ENCODE measurements at places on chromosomes 3 and 15.
A peak's percentile ranks its signal among the peaks of the same experiment; 100 is the strongest.

GRCh38 chr3:41158947-41159346, 40.4 kb upstream of the CTNNB1 start:
- no peak for DNase-seq

GRCh38 chr3:117526470-117527079, 817.0 kb downstream of the TUSC7 start:
- DNase-seq, result no peak

- DNase-seq, result no peak
Measured at GRCh38 chr3:157475921-157476414, 27.2 kb downstream of the VEPH1 start.

DNA sequence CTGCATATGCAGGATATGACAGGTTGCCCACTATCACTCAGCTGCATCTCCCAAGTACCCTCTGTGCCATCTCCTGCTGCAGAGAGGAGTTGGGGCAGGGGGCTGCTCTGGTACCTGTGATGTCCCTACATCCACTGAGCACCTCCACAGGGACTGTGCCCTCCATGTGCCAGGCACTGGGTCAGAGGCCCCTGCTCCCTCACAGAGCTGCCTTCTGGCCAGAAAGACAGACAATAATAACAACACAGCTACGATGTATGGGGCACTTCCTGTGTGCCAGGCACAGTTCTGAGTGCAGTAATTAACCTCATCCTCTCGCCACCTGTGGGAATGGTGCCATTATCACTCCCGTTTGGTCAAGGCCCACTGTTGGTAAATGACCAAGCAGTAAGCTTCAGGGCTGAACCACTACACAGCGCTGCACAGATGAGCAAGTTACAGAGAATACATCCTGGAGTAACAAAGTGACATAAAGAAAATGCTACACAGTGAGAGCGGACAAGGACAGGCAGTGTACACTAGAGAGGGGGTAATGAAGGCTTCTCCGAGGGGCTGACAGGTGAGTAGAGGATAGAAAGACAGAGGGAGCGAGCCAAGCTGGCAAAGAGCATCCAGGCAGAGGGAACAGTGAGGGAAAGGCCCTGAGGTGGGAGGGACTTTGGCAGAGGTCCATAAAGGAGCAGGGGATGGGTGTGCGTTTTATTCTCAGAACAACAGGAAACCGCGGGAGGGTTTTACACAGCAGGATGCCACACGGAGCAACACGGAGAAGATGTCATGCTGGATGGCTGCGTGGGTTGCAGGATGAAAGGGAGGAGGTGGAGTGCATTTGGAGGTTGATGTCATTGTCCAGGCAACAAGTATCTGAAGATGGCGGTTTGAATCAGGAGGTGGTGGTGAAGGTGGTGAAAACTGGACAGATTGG, 13.6 kb downstream of the WNT7A start:
- no peak for DNase-seq

DNA sequence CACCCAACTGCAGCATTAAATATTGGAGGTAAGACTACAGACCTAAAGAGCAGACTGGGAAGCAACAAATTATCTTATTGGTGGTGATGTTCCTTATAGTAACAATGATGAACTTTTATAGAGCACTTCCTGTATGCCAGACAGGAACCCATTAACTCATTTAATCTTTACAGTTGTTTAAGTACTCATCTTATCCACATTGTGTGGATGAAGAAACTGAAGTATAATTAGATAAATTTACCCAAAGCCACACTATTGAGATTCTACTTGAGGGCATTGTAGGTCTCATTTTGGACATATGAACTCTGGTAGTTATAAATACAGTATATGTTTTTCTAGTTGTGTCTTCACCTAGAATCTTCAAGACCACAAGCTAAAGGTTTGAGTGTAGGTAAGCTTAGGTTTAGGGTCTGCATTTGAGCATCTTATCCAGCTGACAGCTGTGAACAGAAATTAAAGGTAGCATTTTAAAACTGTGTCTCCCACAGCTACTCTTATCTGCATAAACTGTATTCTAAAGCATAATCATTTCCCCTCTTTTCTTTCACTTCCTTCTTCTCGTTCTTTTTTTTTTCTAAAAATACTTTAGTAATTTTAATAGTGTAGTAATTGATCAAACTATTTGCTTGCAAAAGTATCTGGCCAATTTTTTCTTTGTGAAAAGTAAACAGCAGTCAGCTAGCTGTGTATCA, 138.2 kb downstream of the UBE2E2 start:
- no peak for DNase-seq

DNA sequence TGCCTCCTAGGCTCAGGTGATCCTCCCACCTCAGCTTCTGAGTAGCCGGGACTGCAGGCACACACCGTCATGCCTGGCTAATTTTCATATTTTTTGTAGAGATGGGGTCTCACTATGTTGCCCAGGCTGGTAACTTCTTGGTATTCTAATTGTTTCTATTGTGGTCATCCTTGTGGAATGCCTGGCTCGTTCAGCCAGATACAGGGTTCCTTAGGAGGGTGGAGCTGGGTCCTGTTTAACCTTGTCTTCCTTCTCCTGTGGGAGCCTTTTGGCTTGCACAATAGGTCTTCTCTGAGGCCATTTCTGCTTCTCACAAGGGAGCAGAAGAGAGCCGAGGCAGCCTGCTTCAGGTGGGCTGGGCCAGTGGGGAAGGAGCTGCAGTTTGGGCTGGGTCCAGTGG, 15.7 kb downstream of the PLEKHO2 start:
- no peak for DNase-seq

- no peak for DNase-seq
Measured at GRCh38 chr3:179401561-179401960, 49.7 kb downstream of the GNB4 start.

GRCh38 chr15:68450192-68450591, 18.2 kb upstream of the ITGA11 start:
- no peak for DNase-seq

DNA sequence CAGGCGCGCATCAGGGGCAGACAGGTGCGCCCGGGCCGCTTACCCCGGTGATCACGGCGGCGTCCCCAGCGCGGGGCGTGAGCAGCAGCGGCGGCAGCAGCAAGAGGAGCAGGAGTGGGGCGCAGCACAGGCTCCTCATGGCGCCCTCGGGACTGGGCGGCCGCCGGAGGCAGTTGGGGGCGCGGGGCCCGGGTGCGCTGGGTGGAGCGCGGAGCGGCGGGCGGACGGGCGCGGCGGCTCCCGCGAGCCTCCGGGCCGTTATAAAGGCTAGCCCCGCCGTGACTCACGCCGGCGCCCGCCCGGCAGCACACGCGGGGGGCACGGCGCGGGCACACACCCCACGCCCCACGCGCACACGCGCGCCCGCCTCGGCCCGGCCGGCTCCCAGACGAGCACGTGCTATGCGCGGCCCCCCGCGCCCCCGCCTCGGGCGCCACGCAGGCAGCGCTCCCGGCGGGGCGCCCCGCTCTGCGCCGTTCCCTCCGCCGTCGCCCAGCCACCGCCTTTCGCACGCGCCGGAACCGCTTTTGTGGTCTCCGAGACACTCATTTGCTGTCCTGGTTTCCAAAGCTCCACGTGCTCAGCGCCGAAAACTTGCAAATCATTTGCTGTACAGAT, at the start of gene PROK2:
TSS of gene PROK2 (minus strand) at position 235 of the 618 bp plus-strand sequence. CDS start at position 139, 96 bp downstream.
- no peak for DNase-seq

GRCh38 chr3:98754483-98754882, 8.7 kb upstream of the ST3GAL6 start:
- no peak for DNase-seq

DNA sequence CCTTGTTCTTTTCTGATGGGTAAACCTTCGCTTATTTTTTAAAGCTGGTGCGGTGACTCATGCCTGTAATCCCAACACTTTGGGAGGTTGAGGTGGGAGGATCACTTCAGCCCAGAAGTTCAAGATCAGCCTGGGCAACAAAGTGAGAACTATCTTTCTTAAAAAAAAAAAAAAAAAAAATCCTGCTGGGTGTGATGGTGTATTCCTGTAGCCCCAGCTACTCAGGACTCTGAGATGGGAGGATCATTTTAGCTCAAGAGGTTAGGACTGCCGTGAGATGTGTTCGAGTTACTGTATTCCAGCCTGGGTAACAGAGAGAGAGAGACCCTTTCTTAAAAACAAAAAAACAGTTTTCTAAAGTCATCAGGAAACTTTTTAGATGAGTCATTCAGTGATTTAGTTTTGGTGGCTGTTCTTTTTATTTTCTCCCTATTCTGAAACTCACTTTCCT, 37.7 kb downstream of the SLMAP start:
- DNase-seq, result no peak

GRCh38 chr3:125683067-125683829, 88.0 kb upstream of the OSBPL11 start:
- DNase-seq, result no peak

DNA sequence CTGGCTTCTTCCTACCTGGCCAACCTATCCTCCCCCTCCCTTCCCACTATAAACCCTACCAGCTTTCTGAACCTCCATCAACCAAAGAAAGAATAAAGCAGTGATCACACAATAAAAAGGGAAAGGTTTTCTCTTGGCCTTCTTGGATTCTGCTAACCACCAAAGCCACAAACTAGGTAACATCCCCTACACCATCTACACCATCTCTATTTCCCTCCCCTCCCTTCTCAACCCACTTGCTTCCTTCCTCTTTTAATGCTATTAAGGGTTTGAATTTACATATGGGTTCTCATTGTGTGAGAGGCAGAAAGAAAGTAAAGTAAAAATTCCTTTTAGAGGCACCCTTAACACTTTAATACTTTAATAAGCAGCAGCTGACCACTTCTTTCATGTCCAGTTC, 25.8 kb upstream of the RSL24D1 start:
- no peak for DNase-seq

GRCh38 chr3:161117646-161118045, 12.5 kb upstream of the B3GALNT1 start:
- no peak for DNase-seq

GRCh38 chr3:125186261-125186787, 26.2 kb downstream of the SLC12A8 start:
- DNase-seq, result no peak

- DNase-seq, result no peak
Measured at GRCh38 chr15:75145027-75145841, 56.4 kb upstream of the C15orf39 start.

DNA sequence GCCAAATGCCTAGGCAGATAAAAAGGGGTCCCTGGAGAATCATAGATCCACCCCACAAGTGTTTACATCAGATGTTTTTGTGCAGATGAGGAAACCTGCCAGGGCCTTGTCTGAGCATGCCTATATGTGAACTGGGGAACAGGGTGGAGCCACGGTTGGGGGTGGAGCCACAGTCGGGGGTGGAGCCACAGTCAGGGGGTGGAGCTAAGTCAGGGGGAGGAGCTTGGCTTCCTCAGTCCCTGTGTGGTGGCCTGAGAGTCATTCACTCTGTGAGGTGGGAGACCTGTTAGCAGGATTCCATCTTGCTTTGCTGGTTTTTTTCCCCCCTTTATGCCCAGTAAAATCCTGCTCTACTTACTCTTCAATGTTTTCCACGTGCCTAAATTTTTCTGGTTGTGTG, 57.8 kb upstream of the TGFBR2 start:
- no peak for DNase-seq

DNA sequence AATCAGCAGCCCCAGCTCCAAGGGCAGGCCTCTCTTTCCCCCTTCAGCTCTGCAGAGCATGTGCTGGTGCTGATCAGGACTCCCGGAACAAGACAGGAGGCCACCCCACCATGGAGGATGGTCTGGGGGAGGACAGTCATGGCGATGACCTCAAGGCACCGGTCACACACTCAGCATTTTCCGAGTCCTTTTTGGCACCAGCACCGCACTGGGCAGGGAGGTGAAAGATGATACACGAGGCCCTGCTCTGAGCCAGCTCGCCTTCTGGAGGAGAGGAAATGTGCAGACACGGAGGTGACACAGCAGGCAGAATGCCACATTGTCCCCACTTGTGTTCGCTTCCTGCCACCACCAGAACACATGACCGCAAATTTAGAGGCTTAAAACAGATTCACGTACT, 61.8 kb upstream of the SEC61A1 start:
- no peak for DNase-seq

- DNase-seq, result no peak
Measured at GRCh38 chr3:141250828-141251227, 19.2 kb downstream of the PXYLP1 start.

DNA sequence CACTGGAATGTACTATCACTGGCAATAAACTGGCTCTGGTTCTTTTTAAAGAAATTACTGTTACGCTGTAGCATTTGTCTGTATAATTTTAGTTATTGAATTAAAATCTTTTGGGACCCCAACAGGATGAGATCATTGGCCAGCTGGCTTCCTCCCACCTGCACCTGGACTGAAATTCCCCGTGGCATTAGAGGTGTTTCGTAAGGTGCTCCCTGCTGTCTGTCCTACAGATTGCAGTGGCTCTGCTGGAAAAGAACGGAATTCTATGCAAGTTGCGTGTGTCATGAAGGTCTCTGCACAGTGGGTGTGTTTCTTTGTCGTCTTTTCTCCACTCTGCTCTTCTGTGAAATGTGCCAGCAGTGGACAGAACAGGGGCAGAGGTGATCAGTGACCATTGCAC, 383.4 kb downstream of the PTPRG start:
- no peak for DNase-seq

DNA sequence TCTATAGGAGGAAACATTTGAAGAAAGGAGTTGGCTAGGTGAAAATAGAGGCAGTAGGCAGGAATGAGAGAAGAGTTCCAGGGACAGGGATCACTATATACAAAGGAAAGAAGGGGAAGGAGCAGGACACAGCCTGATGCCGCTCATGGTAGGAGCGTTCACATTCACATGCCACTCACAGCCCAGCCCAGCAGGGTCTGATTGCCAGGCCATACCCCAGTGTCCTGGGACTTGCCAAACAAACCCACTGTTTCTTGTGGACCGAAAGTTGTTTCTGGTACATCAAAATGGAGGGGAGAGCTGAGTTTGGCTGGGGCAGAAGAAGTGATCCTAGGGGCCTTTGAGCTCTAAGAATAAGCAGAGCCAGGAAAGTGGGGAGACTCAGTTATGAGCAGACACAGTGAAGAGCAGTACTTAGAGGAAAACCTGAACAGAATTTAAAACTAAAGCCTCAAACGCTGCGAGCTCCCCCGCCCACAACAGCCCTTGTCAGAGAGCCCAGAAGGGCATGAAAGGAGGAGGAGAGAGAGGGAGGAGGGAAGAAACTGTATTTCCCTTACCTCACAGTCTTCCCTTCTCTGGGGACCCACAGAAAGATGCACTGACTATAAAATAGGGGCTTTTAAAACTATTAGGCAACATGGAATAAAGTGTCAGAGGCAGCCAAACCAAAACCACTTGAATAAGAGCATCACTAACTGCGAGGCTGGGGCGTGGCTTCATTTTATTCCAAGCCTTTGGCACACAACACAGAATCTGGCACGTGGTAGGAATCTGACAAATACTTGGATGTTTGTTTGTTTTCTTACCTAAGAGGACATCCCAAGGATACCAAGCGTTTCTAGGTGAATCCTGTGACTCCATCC, 129.0 kb downstream of the RPL22L1 start:
- peak; percentile 91 for DNase-seq

DNA sequence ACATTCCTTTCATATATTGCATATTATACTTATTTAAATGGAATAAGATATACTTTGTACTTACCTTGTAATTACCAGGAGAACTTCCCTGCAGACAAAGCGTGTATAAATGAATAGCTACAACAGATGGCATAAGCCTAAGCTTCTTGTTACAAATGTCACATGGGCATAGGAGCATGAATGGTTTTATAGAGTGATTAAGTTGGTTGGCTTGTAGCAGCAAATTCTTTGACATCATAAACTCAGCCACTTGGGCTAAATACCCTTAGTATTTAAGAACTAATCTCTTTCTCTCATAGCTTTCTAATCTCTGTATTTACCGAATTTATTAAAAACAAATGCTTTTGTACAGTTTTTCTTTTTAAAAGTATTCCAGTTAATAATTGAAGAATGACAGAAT, at the start of gene UBAP1L:
TSS of gene UBAP1L (minus strand) at position 115 of the 400 bp plus-strand sequence. CDS start 8,985 bp downstream, outside the sequence.
- no peak for DNase-seq

All from right atrium auricular region (tissue), 2 donors.